Cardiac fibroblast (primary cell): ENCODE measurements at places on chromosomes 5 and 9.

DNA sequence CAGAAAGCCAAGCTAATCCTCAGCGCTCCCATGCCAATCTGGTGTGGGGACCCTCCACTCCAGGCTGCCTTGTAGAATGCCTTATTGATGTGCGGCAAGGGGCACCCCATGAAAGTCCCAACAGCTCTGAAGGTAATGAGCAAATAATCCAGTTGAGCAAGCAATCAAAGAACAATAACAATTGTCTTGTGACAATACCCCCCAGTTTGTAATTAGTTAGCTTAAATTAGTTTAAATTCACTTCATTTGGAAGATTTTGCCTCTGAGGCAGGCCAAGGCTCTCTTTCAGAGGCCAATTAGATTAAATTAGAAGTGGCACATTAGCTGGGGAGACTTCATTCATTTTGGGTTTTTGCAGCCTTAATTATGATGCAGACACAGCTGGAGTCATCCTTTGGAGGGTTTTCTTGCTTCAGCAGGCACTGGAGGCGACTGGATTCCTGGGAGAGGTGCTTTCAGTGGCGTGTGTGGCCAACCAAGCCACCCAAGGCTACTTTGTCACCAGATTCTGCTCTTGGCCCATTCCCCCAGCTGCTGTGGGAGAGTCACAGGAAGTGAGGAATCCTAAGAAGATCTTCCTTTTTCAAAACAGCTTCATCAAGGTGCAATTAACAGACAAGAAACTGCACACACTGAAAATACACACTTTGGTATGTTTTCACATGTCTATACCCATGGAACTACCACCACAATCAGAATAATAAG, 17.9 kb upstream of the FBP1 start:
- DNase-seq = no peak

DNA sequence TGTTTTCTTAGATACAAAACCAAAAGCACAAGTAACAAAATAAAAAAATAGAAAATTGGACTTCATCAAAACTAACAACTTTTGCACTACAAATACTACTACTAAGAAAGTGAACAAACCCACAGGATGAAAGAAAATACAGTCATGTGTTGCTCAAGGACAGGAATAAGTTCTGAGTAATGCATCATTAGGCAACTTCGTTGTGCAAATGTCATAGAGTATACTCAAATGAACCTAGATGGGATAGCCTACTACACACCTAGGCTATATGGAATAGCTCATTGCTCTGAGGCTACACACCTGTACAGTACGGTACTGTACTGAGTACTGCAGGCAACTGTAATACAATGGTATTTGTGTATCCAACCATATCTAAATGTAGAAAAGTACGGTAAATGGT, 88.3 kb downstream of the RAPGEF1 start:
- peak; percentile 82 for DNase-seq

GRCh38 chr5:90326995-90327394, 82.6 kb downstream of the CETN3 start:
- no peak for DNase-seq

- peak; percentile 68 for DNase-seq
These were observed 353.7 kb downstream of the CETN3 start for GRCh38 chr5:90055831-90056328.

- no peak for DNase-seq
These were observed 32.9 kb downstream of the PRRX2 start for GRCh38 chr9:129698254-129698757.

- DNase-seq = peak; percentile 10
These were observed 1446.4 kb upstream of the WWC1 start for GRCh38 chr5:166845044-166845443.

GRCh38 chr5:111953351-111954127, 196.5 kb upstream of the NREP start:
- peak; percentile 91 for DNase-seq

DNA sequence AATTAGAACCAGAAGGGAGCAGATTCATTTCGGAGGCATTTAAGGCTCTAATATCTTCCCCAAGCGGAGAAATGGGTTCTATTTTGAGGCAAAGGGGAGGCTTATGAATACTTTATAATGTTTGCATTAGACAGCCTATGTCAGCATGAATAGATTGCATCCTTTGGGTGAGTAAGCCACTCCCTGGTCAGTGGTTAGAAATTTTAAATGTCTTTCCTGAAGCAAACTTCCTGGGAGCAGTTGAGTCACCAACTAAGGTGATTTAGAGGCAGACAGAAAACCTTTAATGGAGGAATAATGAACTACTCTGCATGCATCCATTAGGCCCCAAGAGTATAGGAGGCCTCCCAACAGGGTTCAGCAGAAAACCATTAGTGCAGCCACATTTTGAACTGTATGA, 204.9 kb downstream of the ELAVL2 start:
- no peak for DNase-seq

DNA sequence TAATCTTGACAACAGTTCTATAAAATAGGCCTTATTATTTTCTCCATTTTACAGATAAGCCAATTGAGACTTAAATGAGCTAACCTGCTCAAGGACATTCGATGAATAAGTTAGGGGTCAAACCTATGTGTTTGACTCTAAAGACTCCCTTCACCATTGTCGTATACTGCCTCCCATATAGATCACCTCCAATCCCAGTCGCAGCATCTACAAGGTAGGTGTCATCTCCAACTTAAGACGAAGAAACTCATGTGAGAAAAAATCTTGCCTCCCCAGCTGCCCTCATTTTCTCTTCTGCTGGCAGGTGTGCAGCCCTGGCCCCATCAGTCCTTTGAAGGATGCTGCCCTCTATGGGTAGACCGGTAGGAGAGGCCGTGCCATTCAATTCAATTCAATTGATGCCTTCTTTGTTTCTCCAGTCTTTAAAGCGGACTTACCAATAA, 75.2 kb upstream of the SMARCA2 start:
- DNase-seq = peak; percentile 14

DNA sequence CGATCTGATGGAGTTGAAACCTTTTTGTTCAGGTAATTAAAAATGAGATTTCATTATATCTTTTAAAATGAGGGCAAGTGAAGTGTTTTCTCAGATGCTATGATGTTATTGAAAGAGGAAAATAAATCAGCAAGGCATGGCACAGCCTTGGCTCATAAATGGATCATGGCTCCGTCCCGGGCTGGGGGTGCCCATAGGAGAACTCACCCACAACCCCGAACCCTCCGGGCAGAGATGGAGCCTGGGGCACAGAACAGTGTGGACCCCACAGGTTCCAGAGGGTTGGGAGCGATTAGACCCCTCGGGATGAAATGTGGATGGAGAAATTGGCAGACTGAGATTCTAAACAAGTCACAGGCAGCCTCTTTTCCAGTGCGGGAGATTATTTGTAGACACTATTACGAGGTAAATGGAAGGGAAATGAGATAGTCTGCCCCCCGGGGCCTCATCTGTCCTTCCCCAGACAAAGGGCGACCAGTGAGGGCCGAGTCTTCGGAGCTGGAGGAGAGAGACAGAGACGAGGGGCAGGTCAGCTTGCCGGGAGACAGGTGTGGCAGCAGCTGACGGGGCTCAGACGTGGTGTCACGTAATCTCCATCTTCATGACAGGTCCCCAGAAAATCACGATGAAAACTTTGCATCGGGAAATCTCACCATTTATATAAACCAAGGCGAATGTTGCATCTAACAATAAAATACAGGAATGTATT, 33.7 kb downstream of the NDUFS6 start:
- DNase-seq = no peak

- no peak for DNase-seq
These were observed 2.8 kb downstream of the DCANP1 start for GRCh38 chr5:135444360-135444759.

- DNase-seq = peak; percentile 77
These were observed 49.0 kb downstream of the PSD2 start for GRCh38 chr5:139844472-139845145.

- DNase-seq = no peak
These were observed 153.1 kb upstream of the OTULINL start for GRCh38 chr5:14428302-14429081.

DNA sequence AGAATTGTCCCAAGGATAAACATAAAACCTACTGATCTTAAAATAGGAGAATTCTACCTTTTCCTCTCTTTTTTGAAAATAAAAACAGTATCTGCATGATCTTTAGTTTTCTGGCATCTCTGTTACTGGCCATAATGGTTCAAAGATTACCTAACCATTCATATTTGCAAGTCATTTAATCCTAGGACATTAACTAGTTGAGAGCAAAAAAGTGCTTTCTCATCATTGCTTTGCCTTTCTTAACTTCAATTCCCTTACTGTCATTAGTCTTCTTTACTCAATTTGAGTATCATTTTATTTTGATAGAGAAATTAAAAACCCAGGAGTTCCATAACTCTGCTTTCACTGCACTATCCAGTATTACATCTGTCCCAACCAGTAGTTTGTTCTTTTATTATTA, 68.6 kb downstream of the RFX3 start:
- no peak for DNase-seq

- DNase-seq = no peak
These were observed 96.5 kb upstream of the SLC25A48 start for GRCh38 chr5:135737701-135738563.

DNA sequence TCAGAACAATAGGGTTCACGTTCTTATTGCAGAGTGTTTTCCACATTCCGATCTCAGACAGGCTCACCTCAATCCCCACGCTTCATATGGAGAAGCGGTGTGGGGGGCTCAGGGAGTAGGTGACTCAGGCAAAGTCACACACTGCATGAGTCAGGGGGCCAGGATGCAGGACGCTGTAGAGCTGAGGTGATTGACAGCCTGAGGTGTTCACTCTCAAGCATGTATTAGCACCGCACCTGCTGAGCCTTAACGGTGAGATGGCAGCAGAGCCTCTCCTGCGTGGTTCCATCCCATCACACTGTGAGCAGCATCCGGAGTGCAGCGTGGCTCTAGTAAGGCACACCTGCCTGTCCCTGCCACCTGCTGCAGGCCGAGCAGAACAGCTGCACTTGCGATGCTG, 194.0 kb downstream of the IRX2 start:
- no peak for DNase-seq

DNA sequence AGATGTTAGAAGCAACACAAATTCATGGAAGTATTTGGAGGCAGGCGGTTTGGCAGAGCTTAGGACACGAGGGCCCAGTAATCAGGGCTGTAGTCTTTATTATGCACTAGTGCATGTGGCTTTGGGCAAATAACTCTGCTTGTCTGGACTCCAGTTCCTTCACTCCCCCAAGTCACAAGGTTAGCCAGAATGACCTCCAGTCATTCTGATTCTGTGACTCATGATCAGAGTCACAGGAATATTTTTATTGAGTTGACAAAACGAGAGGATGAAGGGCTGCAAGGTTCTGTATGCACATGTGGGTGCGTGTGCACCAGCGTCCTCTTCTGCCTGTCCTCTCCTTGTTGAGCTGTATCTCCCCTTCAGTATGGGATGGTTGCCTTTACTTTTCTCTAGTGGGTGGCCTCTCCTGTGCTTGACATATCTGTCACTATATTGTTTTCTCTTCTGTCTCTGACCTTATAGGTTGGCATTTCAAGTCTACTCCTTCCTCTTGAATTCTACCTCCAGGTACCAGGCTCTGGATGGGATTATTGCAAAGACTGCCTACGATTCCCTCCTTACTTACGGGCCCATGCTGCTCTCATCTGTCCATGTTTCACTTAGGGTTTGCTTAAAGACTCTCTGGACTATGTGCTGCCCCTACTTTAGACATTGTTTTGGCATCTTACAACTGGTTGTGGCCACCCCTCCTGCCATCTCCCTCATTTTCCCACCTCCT, 94.6 kb downstream of the KDM4C start:
- peak; percentile 70 for DNase-seq

GRCh38 chr5:167582886-167583285, 708.6 kb upstream of the WWC1 start:
- DNase-seq = peak; percentile 55

DNA sequence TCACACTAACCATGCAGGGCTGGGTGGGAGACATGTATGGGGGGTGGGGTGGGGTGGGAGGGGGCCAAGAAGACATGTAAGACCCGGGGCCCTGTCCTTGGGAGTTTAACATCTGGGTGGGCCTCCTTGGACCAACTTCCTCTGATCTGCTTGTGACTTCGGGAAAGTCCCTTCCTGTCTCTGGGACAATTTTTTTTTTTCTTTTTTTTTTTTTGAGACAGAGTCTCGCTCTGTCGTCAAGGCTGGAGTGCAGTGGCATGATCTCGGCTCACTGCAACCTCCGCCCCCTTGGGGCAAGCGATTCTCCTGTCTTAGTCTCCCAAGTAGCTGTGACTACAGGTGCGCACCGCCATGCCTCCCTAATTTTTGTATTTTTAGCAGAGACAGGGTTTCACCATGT, 23.8 kb upstream of the IER5L start:
- no peak for DNase-seq

GRCh38 chr5:11013793-11014192, 252.8 kb upstream of the DAP start:
- no peak for DNase-seq

DNA sequence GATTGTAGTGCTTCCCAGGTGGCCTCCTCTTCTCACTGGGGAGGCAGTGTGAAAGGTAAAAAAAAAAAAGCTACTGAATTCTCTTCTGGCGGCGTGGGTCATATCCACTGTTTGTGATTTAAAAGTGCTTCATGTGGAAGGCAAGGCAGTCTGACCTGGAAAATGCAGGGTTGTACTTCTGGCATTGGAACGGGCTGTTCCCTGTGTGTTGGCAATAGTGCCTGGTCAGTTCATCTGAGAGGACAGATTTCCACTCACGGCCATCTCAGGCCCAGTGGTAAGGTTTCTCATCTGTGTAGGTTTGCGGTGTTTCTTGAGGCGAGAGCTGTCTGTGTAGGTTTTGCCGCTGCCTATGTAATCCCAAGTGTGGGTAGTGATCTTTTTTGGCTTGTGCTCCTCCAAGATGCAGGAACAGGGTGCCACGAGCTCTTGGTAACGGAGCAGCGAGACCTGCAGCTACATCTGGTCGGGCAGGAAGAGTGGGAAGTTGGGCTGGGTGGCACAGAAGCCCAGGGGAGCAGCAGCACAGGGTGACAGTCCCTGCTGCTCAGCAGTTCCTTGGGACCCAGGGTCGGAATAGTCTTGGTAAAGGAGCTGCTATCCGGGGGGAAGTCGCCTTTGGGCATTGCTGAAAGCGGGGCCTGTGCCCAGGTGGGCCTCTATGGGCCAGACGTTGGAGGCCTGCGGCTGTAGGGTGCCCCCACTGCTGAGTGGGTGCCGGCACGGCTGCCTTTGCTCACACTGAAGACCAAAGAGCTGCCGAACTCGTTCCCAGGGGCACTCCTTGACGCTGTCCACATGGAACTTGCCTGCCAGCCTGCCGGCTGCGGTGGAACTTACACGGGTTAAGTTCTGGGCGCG, 11.2 kb downstream of the RCL1 start:
- DNase-seq = no peak

DNA sequence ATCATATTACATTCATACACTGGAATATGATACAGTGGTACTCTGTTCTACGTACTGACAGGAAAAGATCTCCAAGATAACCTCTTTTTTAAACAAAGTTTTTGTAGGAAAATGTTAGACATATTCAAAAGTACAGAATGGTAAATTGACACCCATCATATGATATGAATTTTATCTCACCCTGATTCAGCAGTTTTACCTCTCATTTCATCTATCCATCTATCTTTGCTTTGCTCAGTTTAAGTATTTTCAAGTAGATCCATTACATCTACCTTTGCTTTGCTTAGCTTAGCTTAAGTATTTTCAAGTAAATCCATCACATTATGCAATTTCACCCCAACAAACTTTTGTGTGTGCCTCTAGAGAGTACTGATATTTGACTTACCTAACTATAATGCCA, 14.3 kb downstream of the CCDC112 start:
- no peak for DNase-seq
